ENCODE measurements at places on chromosomes 1 and 21.

GRCh38 chr1:21510113-21510493, 880 bp downstream of the ALPL start:
- DNase-seq, result no peak

DNA sequence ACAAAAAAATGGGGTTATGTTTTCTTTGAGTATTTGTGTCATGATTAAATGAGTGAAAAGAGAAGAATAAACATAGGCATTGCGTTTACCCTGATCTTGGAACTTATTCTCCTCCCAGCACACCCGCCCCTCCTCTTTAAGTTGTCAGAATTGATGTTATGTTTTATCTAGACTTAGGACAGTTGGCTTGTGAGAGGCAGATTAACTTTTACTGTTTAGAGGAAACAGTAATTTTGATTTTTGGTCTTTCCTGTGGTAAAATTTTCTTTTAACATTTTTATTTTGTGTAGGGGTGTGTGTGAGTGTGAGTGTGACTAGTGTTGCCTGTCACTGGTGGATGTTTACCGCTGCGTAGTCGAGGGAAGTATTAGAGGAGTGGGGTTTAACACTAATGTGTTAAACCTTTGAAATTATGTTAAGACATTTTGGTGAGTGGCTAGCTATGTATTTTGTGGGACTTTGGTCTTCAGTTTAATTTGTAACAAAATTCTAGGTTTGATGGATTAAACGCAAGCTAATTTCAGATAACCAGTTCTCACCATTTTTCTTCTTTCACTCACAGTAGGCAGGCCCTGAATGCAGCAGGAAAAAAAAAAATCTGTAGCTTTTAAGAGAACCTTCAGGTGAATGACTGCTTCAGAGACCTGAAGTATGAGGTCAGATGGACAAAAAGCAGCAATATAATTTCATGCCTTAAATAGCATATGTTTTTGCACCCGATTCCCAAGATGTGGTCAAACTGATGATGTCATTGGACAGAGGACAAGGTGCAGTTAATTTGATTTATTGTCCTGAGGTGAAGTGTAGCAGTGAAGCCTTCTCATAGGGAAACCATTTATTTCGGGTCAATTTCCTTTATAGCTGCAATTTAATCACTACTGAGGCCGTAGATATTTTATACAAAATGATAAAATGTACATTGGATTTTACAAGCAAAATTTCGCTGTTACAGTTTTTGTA, 2.7 kb downstream of the POU2F1 start:
- no peak for DNase-seq

DNA sequence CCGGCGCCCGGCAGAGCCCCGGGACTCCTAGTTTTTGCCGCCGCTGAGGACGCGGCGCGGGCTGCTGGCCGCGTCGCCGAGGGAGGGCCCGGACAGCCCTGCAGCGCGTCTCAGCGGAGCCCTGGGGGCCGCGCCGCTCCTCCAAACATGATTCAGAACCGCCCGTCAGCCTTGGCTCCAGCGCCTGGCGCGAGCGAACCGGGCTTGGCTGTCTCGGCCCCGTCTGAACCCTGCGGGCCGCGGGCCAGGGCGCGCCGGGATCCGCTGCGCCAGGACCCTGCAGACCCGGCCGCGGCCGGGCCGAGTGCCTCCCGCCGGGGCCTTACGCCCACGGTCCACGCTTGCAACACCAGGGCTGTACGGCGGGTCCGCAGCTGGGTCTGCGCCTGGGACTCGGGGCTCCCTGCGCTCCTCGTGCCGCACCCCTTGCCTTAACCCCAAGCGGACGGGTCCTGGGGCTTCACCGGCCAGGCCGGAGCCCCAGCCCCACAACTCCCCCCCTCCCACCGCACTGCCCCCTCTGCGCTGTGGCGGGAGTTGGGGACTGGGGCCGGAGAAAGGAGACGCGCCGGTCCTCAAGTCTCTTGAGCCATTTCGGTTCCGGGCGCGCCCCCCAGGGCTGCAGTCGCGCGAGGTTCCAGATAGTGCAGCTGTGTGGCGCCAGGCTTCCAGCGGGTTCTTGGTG, 48.4 kb upstream of the CD34 start:
- DNase-seq, result peak; percentile 89

DNA sequence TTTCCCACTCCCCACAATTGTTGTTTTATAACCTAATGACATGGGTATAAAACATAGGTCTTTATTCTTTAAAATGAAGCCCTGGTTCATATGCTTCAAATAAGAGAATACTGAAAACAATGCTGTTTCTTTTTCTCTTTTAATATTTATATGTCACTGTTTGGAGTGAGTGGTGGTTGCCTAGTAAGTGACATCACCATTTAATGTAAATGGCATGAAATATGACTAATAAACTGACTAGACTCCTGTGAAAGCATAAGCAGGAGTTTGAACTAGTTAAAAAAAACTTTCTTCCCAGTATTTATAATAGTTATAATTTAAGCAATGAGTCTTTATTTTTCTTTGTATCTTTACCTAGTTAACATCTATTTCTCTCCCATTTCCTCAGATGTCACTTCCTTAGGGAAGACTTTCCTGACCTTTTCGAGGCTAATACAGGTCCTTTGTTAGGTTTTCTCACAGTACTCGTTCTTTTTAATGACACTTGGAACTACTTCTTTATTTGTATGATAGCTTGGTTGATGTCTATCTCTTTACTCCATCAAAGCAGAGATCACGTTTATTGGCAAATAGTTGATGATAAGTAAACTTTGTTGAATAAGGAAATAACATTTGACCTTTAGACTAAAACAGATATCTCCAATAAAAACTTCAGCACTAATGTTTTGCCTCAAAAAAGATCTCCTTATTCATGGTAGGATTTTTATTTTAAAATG, 105.4 kb upstream of the PDC start:
- DNase-seq, result no peak

- DNase-seq, result no peak
Measured at GRCh38 chr21:30194701-30195299, 21.1 kb downstream of the CLDN8 start.

DNA sequence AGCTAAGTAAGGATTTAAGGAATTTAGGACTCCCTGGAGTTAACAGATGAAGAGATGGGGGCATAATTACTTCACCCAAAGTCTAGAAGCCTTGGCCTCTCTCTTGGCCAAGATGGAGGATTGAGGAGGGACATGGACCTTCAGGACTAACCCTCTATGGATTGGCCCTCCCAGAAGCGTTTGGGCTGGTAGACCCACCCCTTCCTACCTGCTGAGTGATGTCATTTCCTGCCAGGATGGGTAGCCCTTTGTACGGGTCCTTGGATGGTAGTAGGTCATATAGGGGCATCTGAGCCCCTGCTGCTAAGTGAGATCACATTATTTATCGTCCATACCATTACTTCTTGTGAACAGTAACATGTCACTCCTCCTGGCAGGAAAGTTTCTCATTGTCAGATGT, 17.7 kb downstream of the LURAP1 start:
- no peak for DNase-seq

DNA sequence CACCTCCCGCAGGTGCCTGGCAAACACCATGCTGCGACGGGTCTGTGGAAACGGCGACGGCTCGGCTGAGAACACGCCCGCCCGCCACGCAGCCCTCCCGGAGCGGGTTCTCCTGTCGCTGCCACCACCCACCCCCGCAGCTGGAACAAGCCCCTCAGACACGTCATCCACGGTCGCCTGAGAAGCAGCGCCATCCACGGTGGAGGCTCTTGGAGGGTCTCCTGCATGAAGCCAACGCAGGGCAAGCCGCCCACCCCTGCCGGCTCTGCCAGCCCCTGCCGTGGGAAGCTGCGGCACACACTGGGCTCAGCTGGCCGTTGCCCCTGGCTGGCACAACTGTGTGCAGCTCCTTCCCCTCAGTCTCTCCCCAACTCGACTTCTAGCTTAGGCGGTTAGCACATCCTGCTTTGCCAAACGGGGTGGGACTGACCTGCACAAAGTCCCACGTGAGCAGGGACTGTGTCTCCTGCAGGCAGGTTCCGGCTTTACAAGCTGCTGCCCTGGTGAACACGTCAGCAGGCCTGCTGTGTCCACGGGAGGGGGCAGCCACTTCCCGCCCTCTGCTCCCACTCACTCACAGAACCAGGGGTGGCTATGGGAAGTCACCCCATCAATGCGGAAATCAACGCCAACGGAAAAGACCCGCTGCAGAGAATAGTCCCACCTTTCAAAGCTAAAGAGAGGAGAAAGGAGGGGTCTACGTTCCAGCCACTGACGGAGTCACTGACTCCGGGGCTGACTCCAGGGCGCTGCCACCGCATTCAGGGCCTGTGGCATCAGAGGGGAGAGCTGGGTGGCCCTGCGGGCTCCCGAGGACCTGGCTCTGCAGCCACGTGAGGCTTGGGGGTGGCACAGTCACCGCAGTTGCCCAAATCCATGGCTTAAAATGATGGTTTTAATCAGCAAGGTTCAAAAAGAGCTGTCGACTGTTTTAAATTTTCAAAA, 10.3 kb downstream of the POFUT2 start:
- DNase-seq, result no peak

DNA sequence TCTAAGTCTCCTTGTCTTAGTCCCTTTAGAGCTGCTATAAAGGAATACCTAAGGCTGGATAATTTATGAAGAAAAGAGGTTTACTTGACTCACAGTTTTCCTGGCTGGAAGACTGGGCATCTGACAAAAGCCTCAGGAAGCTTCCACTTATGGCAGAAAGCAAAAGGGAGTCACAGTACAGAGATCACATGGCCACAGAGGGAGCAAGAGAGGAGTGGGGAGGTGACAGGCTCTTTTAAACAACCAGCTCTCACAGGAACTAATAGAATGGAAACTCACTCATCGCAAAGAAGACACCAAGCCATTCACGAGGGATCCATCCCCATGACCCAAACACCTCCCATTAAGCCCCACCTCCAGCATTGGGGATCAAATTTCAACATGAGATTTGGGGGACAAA, 68.8 kb downstream of the DDAH1 start:
- no peak for DNase-seq

DNA sequence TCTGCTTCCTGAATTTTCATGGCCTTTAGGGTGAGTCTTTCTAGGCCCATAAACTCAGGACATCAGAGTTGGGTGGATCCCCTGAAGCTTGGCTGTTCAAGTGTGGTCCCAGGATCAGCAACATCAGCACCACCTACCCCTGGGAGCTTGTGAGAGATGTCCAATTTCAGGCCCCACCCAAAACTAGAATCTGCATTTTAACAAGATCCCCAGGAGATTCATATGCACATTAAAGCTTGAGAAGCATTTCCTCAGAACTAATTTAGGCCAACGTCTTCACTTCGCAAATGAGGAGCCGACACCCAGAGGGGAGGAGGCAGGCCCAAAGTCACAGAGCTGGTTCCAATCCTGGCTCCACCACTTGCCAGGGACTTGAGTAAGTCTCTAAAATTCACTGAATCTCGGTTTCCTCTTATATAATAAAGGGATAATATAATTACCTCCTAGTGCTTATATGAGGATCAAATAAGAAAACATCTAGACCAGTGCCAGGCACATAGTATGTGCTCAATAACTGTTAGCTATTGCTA, 10.3 kb upstream of the PHLDA3 start:
- no peak for DNase-seq

GRCh38 chr1:115229016-115229415, 109.0 kb downstream of the NGF start:
- DNase-seq, result no peak

DNA sequence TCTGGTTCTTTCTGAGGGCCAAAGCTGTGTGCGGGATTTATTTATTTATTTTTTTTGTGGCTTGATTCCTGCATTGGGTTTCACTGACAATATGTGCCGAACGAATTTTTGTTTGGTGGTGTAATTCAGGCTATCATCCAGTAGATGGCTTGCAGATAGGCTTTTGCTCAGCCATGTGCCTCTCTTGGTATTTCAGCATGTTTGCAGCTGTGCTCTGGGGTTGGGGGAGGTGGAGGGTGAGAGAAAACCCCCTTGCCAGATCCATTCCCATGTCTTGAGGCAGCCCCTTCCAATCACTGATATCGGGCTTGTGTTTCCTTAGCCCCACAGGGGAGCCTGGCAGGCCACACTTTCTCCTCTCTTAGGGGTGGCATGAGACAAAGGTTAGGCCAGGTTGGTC, 302.4 kb downstream of the PTGER3 start:
- DNase-seq, result peak; percentile 22

DNA sequence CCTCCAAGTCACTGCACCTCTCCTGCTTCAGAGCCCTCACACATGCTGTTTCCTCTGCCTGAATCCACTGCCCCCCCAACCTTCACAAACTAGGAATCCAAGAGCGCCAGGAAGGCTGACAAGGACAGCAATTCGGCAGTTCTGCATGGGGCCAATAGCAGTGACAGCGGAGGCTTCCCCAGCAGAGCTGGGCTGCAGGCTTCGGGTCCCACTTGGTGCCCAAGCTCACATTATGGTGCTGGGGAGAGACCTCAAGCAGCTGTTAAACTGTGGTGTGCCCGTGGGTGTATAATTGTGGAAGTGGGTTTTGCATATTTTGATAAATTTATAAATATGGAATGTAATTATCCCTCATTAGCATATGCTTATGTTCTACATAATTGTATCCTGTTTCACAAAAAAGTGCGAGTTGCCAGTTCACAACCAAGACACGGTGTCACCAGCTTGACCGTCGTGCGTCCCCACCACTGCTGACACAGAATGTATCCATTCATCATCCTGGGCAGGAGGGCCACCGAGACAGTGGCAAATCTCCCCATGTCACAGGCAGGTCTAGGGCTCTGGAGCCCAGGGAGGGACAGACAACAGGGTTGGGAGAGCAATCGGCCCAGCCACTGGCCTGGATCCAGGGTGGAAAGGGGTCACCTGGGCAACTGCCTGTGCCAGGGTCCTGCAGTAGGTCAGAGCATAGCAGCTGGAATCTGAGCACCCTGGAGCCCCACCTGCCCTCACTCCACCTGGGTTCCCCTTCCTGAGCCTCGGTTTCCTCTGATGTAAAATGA, 81.6 kb downstream of the MATN1 start:
- no peak for DNase-seq

GRCh38 chr1:56054959-56055358, 524.4 kb downstream of the PLPP3 start:
- no peak for DNase-seq

DNA sequence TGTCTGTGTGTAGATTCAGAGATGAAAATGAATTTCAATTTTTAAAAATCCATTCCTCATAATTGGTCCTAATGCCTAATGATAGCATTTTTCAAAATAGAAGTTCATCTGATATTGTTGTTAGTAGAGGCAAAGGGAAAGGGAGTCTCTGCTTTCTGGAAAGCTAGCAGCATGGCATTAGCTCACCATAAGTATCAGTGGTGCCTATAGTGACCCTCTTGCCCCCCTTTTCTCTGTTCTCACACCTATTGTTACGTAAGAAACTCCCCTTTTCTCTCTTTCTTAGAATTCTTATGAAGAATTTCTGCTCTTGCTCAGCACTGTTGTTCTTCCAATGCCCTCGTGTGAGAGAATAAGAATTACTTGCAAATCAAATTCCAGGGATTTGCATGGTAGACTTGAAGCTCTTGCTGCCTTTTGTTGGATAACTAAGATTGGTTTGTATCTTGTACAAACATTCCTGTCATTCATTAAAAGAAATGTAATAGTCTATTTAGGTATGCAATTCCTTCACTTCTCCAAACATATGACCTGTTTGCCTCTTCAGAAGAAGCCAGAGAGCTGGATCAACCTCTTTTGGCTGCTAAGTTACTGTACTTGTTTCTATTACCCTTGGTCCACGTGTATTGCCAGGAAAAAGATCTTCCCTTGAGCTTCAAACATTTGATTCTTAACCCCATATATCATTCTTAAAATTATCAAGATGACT, 69.2 kb upstream of the MAGI3 start:
- no peak for DNase-seq

GRCh38 chr1:25148673-25149300, 83.5 kb downstream of the SYF2 start:
- no peak for DNase-seq
